ENCODE measurements at places on chromosomes 6 and 20.

DNA sequence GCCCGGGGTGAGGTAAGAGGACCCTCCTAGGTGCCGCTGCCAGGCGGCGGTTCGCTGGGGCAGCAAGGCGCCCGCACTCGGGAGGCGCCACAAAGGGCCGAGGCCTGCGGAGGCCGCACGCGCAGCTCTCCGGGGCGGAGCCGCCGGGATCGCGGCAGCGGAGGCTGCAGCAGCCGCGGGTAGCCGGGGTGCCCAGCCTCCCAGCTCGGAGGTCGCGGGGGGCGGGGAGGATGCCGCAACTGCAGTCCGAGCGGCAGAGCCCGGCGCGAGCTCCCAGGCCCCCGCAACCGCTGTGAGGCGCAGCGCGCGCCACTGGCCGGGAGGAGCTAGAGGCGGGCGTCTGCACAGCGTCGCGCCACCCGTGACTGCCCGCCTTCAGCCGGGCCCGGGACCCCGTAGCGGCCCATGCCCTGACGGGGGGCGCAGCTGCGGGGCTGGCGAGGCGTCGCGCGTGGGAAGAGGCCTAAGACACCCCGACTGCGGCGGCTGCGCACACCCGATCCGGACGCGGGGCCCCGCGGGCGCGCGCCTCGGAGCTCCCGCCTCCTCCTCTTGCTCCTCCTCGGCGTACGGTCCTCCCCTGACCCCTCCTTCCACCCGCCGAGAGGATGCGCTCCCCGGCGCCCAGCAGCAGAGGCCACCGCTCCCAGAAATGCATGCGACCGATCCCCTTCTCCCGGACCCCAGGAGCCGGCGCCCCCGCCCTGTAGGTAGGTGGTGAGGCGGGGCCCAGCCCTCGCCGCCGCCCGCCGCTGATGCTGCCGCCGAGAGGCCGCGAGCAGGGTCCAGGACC, at the start of gene NCOA7:
NCOA7 (plus strand) TSS at position 603 of the 793 bp plus-strand sequence. CDS start 24,395 bp downstream, outside the sequence.
- no peak for DNase-seq

GRCh38 chr6:39118921-39119320, 3.9 kb upstream of the SAYSD1 start:
- DNase-seq, result no peak

- DNase-seq, result no peak
Observed at GRCh38 chr6:56725254-56725653, 82.6 kb upstream of the DST start.

GRCh38 chr6:137480431-137480830, 13.8 kb downstream of the OLIG3 start:
- no peak for DNase-seq

- DNase-seq, result no peak
Observed at GRCh38 chr6:4656106-4656505, 120.1 kb upstream of the CDYL start.

GRCh38 chr6:149918151-149918905, 4.6 kb downstream of the RAET1G start:
- DNase-seq, result no peak

- no peak for DNase-seq
Observed at GRCh38 chr20:43915211-43916072, 790 bp downstream of the TOX2 start.

DNA sequence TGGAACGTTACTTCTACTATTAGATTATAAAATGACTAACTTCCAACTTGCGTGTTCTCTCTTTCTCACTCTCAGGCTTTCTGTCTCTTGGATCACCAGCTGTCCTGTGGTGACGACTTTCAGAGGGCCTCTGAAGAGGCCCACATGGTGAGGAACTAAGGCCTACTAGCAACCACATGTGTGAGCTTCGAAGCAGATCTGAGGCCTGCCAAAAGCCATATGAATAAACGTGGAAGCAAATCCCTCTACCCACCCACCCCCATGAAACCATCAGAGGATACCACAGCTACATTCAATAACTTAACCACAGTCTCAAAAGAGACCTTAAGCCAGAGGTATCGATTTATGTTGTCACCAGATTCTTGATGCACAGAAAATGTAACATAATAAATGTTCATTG, 13.5 kb upstream of the BMP5 start:
- no peak for DNase-seq

GRCh38 chr6:127886603-127887002, 14.3 kb downstream of the THEMIS start:
- DNase-seq, result no peak

GRCh38 chr6:36983538-36983937, 2.5 kb downstream of the MTCH1 start:
- DNase-seq, result no peak

DNA sequence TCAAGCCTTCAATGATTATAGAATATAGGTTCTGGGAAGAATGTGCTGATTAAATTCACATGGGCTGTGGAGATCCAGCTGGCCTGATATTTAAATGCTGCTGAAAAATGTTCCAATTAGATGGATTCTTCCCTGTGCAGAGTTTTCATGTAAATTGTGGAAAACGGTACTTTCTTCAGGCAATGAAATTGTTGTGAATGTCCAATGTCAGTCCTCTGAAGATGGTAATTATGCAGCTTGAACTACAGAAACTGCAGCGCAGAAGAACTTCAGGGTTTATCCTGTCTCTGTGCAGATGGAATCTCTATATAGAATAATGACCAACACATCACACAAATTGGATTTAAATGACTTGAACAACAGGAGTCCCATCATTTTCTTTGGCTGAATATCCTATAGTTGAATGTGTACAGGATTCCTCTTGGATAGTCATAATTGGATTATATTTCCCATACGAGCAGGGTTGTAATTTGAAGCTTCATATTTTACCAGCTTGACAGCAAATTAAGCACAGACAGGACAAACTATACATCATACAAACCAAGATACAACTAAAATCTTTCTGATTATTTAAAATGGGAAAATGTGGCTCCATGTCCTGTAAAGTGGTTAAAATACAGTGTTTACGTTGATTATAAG, 82.3 kb downstream of the CAP2 start:
- DNase-seq, result no peak

DNA sequence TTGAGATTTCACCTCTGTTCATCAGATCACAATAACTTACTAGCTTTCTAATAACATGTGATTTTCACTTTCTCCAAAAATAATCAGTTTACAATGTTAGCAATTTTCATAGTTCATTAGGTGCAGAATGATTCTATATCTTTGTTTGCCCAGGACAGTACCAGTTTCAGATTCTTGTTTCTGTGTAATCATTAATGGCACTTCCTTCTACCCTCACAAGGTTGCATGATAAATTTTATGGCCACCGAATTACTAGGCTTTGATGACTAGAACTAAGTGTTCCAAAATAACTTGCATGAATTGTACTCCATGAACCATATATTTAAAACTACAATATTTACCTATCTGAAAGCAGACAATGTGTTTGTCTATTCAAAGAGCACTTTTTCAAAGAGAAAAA, 442.3 kb downstream of the EPHA7 start:
- DNase-seq, result no peak

DNA sequence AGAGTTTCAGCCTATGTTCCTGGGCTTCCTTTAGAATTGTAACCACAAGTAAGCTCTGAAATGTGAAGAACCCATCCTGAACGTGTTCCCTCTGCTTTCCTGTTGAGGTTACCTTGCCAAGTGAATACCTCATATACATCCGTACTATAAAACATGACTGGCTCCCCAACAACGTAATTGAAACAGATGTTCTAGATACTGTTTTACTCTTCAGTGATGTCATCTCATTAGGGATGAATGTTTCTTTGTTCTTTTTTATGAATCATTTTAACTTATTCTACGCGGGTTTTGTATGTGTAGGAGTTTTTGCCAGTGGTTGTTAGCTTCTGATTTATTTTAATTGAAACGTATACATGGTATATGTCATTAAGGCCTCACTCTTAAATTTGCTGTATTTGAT, 166.8 kb downstream of the SAMD5 start:
- no peak for DNase-seq

- no peak for DNase-seq
Observed at GRCh38 chr6:119535332-119535731, 185.8 kb upstream of the MAN1A1 start.

DNA sequence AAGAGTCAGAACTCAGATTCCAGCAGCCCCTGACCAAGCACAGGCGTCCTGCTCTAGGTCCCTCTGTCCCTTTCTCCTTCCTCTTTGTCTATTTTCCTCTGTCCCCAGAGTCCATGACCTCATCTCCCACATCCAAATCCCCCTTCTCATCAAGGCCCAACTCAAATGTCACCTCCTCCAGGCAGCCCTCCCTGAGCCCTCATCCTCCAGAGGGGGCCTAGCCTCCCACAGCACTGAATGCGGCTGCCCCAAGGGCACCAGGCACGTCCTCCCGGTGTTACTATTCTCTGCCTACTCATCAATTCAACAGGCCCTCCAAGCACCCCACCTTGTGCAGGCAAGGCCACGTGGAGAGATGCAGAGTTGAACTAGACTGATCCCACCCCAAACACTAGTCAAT, 49.7 kb downstream of the GRM4 start:
- no peak for DNase-seq

DNA sequence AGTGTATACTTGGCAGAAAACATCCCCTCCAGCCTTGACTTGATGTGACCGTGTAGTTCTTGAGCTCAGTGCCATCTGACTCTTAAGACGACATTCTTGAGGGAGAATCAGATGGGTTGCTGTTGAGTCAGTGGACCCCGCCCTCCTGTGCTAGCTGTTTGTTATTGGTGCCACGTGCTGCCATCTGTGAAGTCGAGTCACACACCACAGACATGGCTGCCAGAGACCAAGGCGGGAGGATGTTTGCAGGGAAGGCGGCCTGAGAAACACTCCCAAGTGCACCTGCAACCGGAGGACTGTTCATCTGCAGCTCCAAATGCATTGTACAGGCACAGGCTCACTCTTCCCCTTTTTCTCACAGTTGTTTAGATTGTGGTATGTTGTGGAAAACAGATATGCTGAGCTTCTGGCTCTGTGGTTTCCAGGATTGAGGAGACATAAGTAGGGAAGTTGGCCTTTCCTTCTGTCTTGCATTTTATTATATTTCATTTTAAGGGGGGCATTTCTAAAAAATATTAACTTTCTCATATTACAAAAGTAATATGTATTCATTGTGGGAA, 345.3 kb upstream of the ZFP64 start:
- DNase-seq, result no peak

- no peak for DNase-seq
Observed at GRCh38 chr20:35823937-35824336, 52.1 kb downstream of the PHF20 start.

GRCh38 chr6:16319813-16320532, 81.6 kb downstream of the GMPR start:
- no peak for DNase-seq

- DNase-seq, result no peak
Observed at GRCh38 chr20:43911066-43911465, 3.6 kb upstream of the TOX2 start.

DNA sequence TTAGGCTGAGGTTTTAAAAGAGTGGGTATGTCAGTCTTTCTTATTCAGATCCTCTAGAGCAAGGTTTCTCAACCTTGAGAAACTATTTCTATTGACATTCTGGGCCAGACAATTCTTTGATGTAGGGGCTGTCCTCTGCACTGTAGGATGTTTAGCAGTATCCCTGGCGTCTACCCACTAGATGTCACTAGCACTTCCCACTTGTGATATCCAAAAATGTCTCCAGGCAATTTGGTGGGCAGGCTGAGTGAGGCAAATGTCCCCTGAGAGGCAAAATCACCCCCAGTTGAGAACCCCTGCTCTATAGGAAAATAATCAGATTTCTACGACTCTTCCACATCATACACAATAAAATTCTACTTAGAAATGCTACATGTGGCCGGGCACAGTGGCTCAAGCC, 7.7 kb upstream of the ZKSCAN8 start:
- DNase-seq, result no peak

- no peak for DNase-seq
Observed at GRCh38 chr6:84897988-84898594, 133.7 kb upstream of the TBX18 start.

GRCh38 chr6:707576-708236, 14.8 kb upstream of the EXOC2 start:
- no peak for DNase-seq

- DNase-seq, result no peak
Observed at GRCh38 chr20:35621560-35621946, 5.9 kb downstream of the SPAG4 start.

DNA sequence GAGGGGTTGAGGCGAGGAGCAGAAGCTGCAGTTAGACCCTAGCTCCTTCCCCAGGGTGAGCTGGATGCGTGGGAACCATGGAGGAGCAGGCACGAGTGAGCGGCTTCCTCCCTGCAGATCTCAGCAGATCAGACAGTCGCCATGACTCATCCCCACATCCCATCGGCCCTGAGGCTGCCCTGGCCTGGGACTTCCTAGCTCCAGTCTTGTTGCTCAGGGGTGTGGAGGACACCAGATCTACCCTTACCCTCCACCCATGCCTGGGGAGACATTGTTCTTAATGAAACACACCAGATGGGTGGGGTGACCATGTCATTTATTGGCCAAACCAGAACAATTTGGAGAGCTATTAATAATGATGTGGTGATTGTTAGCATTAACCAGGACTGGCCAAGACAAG, 36.3 kb upstream of the TGM2 start:
- DNase-seq, result no peak

DNA sequence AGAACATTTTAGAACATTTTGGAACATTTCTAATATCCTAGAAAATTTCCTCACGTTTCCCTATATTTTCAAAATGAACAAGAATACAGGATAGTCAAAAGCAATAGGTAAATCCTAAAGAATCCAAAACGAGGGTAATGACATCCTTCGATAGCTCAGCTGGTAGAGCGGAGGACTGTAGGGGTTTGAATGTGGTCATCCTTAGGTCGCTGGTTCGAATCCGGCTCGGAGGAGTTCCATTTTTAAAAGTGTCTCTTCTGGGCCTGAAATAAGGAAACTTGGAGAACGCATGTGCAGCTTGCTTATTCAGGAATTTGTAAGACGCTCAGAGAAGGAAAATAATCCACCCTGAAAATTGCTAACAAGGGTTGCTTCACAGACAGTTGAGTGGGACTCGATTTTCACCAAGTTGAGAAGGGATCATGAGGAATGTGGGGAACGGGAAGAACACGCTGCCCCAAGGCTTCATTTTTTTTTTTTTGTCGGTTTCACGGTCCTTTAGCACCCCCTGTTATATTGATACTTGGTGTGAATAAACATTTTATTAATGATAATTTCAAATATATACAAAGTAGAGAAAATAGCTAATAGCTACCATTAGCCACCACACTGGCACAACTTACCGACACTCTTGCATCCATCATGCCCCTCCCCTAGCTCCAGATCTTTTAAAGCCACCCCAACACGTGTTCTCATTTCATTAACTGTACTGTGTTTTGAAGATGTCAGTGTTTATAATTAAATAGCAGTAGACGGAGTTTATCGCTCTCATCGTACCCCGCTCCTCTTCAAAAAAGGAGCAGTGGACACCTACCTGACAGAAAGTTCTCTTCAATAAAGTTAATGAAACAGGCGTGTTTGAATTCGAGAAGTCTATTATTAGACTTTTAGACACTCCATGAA, 1.8 kb upstream of the ABT1 start:
- no peak for DNase-seq

DNA sequence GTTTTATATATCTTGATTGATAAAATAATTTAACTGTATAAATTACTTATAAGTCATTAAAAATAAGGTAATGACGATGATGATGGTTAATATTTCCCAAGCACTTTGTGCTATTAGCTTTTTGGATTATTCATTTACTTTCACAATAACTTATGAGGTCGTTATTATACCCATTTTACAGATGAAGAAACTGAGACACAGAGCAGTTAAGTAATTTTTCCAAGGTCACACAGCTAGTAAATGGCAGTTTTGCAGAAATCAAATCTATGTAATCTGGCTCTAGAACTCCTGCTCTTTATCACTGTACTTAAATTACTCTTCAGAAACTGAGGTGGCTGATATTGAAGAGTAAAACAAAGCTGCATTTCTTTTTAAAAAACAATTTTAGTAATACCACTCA, 18.2 kb downstream of the NOL7 start:
- DNase-seq, result no peak

- no peak for DNase-seq
Observed at GRCh38 chr6:148711833-148712654, 34.8 kb upstream of the UST start.
